NCI-H2029 (cell line): ENCODE measurements at places on chromosomes 3 and 15.

DNA sequence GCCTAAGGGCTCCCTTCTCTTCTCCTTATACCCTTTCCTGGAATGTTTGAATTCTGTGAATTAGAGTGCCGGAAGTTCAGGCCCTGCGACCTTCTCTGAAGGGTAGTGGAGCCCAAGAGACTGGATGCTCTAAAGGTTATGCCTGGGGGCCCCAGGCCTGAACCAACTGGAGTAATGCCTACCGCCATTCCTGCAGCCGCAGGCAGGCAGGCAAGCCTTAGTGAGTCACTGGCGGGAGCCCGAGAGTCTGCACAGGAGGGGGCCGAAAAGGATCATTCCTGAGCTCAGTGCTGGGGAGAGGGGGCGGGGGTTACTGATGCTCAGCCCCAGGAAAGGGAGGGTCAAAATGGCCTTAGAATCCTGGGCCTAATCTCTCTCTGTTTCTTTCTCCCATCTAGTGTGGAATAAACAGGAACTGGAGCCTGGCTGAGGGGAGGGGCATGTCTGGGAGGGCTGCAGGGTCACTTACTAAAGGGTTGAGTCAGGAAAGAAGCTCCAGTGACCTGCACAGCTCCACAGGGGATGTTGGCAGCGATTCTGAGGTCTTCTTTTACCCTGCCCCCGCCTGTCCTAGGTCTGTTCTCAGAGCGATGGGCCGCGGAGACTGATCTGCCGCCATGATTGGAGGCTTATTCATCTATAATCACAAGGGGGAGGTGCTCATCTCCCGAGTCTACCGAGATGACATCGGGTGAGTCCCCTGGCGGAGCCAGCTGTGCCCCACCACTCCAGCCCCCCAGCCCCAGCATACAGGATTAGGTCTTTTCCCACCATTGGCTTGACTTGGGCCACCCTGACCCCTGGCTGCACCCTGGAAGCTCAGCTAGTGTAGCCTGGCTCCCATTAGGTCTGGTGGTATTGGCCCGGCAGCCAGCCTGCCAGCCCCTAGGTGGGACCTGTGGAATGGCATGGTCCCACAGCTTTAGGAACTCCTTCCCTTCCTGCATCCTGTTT lies 2.0 kb downstream of the AP2M1 start:
- DNase-seq: no peak

- DNase-seq: no peak
Observed at GRCh38 chr3:168988853-168989252, 674.7 kb downstream of the MECOM start.

- DNase-seq: no peak
Observed at GRCh38 chr3:66317750-66318376, 97.1 kb downstream of the SLC25A26 start.

DNA sequence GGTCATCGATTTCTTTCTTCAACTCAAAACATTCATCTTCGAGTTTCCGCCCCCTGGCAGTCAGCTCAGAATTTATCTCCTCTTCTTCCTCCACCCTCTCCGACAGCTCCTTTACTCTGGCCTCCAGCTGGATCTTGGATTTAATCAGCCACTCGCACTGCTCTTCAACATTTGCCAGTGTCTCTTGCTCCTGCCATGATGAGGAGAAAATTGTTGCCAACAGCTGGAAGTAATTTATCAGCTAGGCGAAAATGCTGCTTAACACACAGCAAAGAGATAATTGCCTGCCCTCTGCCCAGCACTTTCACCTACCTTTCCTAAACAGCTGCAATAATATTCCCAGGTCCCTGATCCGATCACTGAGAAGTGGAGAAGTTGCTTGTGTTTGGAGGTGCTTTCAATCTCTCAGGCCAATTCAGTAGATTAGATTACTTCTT lies 69.3 kb downstream of the MYH15 start:
- no peak for DNase-seq

- DNase-seq: no peak
Observed at GRCh38 chr3:132569153-132569552, 27.9 kb upstream of the ACKR4 start.

GRCh38 chr15:32998979-32999672 lies 195.4 kb downstream of the FMN1 start:
- DNase-seq: no peak

GRCh38 chr15:41930221-41930866 lies 36.5 kb upstream of the SPTBN5 start:
- no peak for DNase-seq

GRCh38 chr15:73822998-73823397 lies 50.4 kb upstream of the TBC1D21 start:
- no peak for DNase-seq

DNA sequence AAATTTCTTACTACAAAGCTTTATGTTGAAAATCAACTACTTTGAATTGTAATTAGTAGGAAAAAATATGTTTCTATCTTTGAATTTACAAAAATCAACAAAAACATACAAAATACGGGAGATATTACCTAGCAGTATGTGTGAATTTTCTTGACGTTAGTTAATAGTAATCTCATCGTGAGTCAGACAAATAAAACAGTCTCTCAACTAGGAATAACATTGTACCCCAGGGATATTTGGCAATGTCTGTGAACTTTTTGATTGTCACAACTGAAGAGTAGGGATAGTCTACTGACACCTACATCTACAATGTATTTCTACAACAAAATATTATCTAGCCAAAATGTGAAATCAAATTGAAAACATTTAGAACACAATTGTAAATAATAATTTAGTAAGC lies 250.3 kb downstream of the POLQ start:
- no peak for DNase-seq

DNA sequence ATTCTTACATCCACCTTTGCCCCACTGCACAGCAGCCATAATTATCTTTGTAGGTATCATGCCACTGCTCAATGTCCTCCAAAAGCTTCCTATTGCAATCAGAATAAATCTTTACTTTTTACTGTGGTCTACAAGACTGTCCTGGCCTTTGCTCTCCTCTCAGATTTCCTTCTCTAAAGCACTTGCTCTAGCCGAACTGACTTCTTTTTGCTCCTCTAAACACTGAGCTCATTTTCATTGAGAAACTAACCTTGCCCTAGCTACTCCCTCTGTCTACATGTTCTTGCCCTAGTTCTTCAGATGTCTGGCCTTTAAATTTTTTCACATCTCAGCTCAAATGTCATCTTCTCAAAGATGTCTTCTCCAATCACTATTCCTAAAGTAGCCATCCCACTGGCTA lies 342.8 kb downstream of the TBC1D5 start:
- DNase-seq: no peak

DNA sequence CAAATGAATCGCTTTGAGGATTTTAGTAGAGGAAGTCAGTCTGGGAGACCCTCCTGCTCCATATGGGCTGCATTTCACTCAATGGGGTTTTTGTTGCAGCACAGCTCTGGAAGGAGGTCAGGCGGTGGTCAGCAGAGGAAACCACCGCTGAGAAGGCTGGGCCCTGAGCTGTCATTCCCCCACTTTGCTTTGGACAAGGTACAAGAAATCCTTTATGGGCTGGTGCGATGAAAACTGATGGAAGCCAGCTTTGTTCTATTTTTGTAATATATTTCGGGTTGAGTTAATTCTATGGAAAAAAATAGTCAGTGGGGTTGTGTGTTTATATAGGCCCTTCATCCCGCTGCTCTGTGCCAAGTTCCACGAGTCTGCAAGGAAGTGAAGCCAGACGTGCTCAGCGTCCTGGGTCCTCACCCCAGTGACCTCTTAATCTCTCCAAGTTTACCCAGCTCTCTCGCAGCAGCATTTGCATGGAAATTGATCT lies 157.1 kb upstream of the TMC3 start:
- no peak for DNase-seq

DNA sequence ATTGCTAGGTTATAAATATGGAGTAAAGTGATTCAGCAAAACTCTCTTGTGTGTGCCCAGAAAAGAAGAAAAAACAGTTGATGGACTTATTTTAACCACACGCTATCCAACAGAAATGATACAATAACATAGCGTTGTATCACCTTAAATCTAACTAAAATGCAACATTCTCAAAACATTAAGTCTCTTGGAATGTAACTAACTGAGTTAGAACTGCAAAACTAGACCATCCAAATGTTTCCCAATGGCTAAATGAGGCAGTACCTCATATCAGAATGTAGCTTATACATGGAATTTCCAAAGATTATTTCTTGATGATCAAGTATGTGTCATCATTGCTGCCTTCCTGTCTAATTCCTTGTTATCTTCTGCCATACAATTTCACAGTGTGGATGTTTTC lies 187.9 kb downstream of the CNTN3 start:
- DNase-seq: no peak

DNA sequence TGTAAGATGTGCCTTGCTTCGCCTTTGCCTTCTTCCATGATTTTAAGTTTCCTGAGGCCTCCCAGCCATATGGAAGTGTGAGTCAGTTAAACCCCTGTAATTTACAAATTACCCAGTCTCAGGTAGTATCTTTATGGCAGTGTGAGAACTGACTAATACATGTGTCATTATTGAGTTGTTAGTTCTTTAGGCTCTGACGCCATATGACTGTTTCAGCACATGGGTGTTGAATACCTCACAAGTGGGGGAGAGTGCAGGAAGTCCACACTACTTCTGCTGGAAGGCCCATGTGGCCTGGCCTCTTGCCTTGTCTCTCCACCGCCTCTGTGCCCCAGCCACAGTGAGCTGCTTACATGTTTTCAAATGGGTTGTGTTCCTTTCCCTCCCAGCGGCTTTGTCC lies 28.5 kb downstream of the MFSD1 start:
- DNase-seq: no peak

DNA sequence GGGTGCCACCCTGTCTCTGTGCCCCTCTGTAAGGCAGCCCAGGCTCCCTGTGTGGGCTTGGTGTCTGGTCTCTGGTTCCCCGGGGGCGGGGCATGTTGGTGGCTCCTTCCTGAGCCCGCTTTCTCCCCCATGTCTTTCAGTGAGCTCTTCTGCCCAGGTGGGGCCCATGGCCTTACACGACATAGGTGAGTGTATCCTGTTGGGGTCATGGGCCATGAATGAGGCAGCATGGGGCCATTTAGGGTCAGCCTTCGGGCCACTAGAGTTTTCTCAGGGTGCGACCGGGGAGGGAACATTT lies 195.1 kb downstream of the UBE3A start:
- no peak for DNase-seq

GRCh38 chr3:22315925-22316324 lies 564.9 kb upstream of the ZNF385D start:
- no peak for DNase-seq

- DNase-seq: peak; percentile 50
Observed at GRCh38 chr3:72301779-72302178, 516.8 kb upstream of the PROK2 start.

- DNase-seq: no peak
Observed at GRCh38 chr3:129181819-129182218, 1.9 kb downstream of the CNBP start.

DNA sequence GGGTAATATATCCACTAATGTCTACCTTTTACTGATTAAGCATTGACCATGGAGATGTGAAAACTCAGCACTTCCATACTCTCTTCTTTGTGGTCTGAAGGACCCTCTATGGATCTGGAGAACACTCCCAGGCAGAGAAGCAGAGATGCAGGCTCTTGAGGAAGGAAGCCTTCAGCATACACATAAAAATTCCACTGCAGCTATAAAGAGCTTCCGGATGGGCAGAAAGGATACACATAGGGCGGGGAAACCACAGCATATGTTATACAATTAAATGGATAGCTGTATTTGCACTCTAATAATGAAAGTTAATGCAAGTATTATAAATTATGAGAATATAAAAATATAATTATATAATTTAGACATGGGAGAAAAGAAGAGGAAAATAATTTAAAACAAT lies 1258.2 kb upstream of the ALCAM start:
- DNase-seq: no peak

DNA sequence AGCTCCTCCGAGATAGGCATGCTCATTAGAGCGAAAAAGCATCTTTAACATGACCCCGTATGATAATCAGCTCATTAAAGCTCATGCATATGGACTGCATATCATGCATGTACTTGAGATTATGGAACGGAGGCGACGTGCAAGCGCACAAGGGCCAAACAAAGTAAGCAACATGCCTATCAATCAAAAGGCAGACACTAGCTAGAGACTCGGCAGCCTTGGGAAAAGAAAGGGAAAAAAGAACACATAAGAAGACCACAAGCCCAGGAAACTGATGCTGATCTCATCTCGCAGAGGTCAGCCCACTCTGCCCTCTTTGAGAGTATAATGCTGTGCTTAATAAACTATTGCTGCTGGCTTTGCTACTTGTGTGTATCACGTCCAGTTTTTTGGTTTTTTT lies 2.6 kb upstream of the ACOX2 start:
- no peak for DNase-seq

GRCh38 chr3:126102530-126102951 lies 18.6 kb upstream of the SLC41A3 start:
- no peak for DNase-seq

- DNase-seq: no peak
Observed at GRCh38 chr15:76376816-76377215, 40.2 kb downstream of the ISL2 start.

- DNase-seq: peak; percentile 27
Observed at GRCh38 chr15:70111203-70112073, 13.7 kb upstream of the TLE3 start.

DNA sequence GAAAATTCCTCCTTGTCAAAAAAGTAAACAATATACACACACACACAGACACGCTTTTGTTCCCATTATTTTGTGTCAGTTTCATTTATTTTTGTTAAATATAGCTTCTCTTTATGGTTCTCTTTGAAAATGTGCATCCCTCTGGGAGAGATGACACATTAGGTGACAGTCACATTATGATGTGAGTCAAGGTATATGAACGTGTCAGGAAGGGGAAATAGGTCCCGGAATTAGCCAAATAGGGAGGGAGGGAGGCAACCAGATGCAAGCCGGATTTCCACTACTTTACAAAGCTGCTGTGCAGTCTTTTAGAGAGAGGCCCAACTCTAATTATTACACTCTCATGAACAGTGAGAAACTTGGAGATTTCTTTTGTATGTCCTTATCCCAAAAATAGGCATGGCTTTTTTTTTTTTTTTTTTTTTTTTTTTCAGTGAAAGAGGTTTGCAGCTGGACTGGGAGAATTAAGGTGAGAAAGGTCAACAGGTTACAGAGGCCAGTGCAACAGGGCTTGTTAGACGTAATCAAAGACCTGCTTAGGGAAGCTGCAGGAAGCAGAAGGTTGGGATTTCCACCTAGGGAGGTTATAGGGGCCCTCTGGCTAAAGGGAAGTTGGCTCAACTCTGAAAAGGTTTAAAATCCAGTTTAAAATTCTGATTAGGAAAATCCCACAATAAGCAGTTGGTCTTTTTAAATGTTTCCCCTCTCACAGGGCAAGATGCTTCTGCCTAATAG lies 240.5 kb upstream of the UBE2E1 start:
- DNase-seq: no peak

GRCh38 chr15:31477851-31478701 lies 151.4 kb downstream of the KLF13 start:
- no peak for DNase-seq

GRCh38 chr3:170078620-170079281 lies 41.0 kb downstream of the GPR160 start:
- DNase-seq: no peak

- no peak for DNase-seq
Observed at GRCh38 chr3:58000306-58001085, 7.7 kb upstream of the FLNB start.

GRCh38 chr3:174959556-174960065 lies 100.5 kb downstream of the NAALADL2 start:
- no peak for DNase-seq
